Activated naive CD8-positive, alpha-beta T cell treated with anti-CD3 and anti-CD28 coated beads, Interleukin-2, amount 10 ng/mL, durations not matched to agents 7 days and 5 days (primary cell): ENCODE measurements at places on chromosomes 16 and 17.

DNA sequence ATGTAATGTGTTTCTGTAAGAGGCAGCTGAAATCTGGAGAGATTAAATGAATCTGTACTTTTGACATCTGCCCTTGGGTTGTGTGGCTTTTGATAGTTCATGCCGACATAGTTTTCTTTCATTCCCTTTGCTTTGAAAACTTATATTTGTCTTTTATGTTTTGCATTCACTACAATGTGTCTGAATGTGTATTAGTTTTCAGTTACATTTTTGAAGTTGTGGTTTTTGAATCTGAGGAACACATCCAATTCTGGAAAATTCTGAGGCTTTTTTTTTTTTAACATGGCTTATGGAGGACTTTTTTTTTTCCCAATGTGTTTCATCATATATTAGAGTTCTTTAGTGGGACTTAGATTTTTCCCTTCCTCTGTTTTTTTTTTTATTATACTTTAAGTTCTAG, 683.7 kb upstream of the SOX9 start:
- H3K4me1 ChIP-seq = no peaks in the 10 kb centered on the region
- H3K4me3 ChIP-seq = no peak overlapping the region
- no peak overlapping the region for H3K27ac ChIP-seq
- no peak for DNase-seq

- H3K4me3 ChIP-seq = peak overlapping the region; percentile 16
- no peak for DNase-seq
- H3K27ac ChIP-seq = peak overlapping the region; percentile 71
- peaks cover 29% of the 10 kb centered on the region for H3K36me3 ChIP-seq
Measured at GRCh38 chr17:1095090-1095852, 84.5 kb downstream of the ABR start.

- no peaks in the 10 kb centered on the region for H3K27me3 ChIP-seq
- peaks cover 43% of the 10 kb centered on the region for H3K4me1 ChIP-seq
- peak overlapping the region; percentile 73 for H3K27ac ChIP-seq
- DNase-seq = peak; percentile 52
- peak overlapping the region; percentile 35 for H3K4me3 ChIP-seq
Measured at GRCh38 chr16:84088695-84089395, 27.9 kb downstream of the MBTPS1 start.

DNA sequence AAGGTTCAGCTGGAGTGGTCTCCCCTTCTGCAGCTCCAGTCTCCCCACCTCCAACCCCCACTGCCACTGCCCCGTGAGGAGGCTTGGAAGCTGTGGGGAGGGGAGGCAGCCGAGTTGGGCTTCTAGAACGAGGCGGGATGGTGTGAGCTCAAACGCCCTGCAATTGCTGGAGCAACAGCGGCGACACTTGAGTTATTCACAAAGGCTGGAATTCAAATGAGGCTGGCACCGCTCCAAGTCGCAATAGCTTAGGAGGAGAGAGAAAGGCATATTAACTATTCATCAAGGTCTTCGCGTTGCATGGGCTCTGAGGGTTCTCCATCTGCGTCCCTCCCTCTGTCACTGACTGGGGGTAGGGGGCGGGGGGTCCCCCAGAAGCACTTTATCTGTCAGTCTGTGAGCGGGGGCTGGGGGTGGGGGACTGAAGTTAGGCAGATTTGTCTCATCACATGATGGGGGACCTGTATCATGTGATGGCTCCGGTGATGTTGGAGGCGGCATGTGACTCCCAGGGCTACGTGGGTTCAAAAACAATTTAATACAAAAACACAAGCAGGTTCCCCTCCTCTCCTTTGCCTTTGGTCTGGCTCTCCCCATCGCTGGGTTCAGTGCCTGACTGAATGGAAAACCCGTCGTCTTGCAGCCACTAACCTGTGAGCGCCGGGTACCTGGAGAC, 70.5 kb downstream of the RBBP6 start:
- peaks cover 51% of the 10 kb centered on the region for H3K27me3 ChIP-seq
- H3K36me3 ChIP-seq = no peaks in the 10 kb centered on the region
- no peaks in the 10 kb centered on the region for H3K4me1 ChIP-seq
- no peak for DNase-seq

- H3K4me1 ChIP-seq = no peaks in the 10 kb centered on the region
- H3K27ac ChIP-seq = no peak overlapping the region
- DNase-seq = peak; percentile 37
- H3K27me3 ChIP-seq = peaks cover 43% of the 10 kb centered on the region
- no peak overlapping the region for H3K4me3 ChIP-seq
Measured at GRCh38 chr17:5122586-5123342, 6.9 kb downstream of the USP6 start.

- H3K27me3 ChIP-seq = no peaks in the 10 kb centered on the region
- H3K4me1 ChIP-seq = peaks cover 35% of the 10 kb centered on the region
- DNase-seq = no peak
- H3K4me3 ChIP-seq = peak overlapping the region; percentile 75
- H3K27ac ChIP-seq = peak overlapping the region; percentile 93
Measured at GRCh38 chr16:29148131-29148691, 163.4 kb downstream of the LAT start.

- peaks cover 1% of the 10 kb centered on the region for H3K36me3 ChIP-seq
- H3K27ac ChIP-seq = no peak overlapping the region
- no peak overlapping the region for H3K4me3 ChIP-seq
- no peaks in the 10 kb centered on the region for H3K27me3 ChIP-seq
Measured at GRCh38 chr16:1749152-1750117, 21.9 kb downstream of the NME3 start.

DNA sequence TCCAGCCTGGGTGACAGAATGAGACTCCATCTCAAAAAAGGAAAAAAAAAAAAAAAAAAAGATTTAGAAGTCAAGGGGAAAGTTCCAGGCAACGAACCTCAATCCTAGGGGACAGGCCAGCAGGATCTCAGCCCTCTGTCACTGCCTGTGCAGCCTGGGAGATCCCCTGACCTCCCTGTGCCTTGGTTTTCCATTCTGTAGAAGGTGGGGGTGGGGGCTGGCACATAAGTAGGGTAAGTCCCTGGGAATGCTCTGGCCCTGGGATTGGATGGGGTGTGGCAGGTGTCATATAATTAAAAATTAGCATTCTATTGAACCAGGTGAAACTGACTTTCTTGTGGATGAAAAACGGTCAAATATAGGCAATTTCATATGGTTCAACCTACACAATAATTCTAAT, 90.5 kb downstream of the C16orf78 start:
- DNase-seq = no peak
- H3K27me3 ChIP-seq = peaks cover 2% of the 10 kb centered on the region
- H3K27ac ChIP-seq = peak overlapping the region; percentile 90
- H3K4me3 ChIP-seq = peak overlapping the region; percentile 67
- H3K4me1 ChIP-seq = peaks cover 31% of the 10 kb centered on the region

DNA sequence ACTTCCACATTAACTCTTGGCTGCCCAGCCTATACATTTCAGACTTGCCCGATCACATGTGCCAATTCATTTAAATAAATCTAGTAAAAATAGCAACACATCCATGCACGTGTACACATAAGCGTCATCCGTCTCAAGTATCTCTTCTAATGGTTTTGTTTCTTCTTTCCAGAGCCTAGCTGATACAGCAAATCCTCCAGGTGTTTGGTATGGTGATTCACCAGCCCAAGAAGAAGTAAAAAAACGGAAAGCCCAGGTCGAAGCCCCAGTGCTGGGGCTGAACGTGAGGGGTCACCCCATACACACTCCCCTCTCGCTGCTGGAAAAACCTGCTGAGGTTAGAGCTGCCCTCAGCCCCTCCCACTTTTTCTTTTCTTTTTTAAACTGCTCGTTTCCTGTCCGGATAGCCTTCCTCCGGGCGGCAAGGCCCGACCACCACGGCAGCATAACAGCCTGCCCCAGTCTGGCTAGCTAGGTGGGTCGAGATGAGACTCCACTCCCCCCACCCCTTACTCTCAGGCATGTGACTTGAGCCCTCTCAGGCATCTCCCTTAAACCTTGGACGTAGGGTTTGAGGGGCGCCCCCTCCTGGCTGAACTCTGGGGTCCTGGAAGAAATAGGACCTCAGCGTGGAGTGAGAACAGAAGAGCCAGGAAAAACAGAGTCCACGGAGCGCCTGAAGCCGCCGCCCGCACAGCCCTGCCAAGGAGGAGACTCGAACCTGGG, 13.9 kb upstream of the OR1F1 start:
- H3K27ac ChIP-seq = peak overlapping the region; percentile 25
- H3K36me3 ChIP-seq = no peaks in the 10 kb centered on the region
- H3K4me1 ChIP-seq = peaks cover 34% of the 10 kb centered on the region
- peaks cover 81% of the 10 kb centered on the region for H3K27me3 ChIP-seq

DNA sequence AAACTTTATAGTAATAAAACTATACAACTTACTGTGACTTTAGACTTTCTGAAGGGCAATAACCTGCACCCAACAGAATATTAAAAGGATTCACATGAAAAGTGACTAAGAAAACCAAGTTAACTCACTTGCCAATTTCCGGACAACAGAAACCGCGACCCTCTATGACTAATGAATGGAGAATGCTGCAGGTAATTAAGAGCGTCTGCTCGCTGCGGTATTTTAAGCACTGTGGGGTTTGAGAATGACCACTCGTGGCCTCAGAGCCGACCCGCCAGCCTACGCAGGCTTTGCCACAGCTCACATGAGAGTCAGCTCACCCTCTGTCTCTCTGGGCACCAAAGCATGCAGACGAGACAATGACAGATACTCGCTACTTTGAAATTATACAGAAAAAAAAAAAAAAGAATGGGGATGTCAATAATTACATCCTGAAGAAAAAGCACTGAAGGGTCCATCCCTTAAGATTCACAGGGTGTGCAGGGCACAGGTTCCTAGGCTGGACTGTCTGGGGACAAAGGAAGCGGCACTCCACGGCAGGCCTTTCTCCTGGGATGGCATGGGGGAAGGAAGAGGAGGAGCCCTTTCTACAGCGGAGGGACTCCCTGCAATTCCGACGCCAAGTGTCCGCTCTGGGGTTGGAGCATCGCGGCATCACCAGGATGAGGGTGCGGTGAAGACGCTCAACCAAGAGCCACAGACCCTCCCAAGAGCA, 35.0 kb downstream of the ZCCHC14 start:
- DNase-seq = no peak
- no peak overlapping the region for H3K27ac ChIP-seq
- H3K4me1 ChIP-seq = no peaks in the 10 kb centered on the region
- peaks cover 6% of the 10 kb centered on the region for H3K27me3 ChIP-seq
- no peak overlapping the region for H3K4me3 ChIP-seq

GRCh38 chr16:70158261-70158939, 15.2 kb upstream of the CLEC18C start:
- no peak for DNase-seq
- H3K27me3 ChIP-seq = no peaks in the 10 kb centered on the region
- H3K4me3 ChIP-seq = no peak overlapping the region
- H3K4me1 ChIP-seq = no peaks in the 10 kb centered on the region
- H3K36me3 ChIP-seq = peaks cover 15% of the 10 kb centered on the region
- no peak overlapping the region for H3K27ac ChIP-seq

- peaks cover 25% of the 10 kb centered on the region for H3K27me3 ChIP-seq
- no peak overlapping the region for H3K4me3 ChIP-seq
- DNase-seq = no peak
Measured at GRCh38 chr17:43698678-43699437, 37.1 kb upstream of the MEOX1 start.
